ENCODE measurements at places on chromosomes 6 and 20.

- H3K27ac ChIP-seq: no peak overlapping the region
- H3K27me3 ChIP-seq: no peaks in the 10 kb centered on the region
- no peaks in the 10 kb centered on the region for H3K36me3 ChIP-seq
- no peak overlapping the region for H3K4me3 ChIP-seq
- no peaks in the 10 kb centered on the region for H3K4me1 ChIP-seq
- no peak for DNase-seq
These were observed 46.4 kb upstream of the CCN2 start for GRCh38 chr6:131997429-131998153.

DNA sequence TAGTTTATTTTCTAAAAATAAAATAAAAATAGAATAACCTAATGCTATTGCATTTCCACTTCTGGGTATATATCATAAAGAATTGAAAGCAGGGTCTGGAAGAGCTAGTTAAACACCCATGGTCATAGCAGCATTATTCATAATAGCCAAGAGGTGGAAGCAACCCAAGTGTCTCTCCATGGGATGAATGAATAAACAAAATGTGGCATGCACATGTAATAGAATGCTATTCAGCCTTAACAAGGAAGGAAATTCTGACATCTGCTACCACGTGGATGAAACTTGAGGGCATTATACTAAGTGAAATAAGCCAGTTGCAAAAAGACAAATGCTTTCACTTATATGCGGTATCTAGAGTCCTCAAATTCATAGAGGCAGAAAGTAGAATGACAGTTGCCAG, 130.8 kb downstream of the TIAM2 start:
- no peak overlapping the region for H3K4me3 ChIP-seq
- no peak for DNase-seq
- peaks cover 4% of the 10 kb centered on the region for H3K36me3 ChIP-seq
- H3K27me3 ChIP-seq: no peaks in the 10 kb centered on the region

DNA sequence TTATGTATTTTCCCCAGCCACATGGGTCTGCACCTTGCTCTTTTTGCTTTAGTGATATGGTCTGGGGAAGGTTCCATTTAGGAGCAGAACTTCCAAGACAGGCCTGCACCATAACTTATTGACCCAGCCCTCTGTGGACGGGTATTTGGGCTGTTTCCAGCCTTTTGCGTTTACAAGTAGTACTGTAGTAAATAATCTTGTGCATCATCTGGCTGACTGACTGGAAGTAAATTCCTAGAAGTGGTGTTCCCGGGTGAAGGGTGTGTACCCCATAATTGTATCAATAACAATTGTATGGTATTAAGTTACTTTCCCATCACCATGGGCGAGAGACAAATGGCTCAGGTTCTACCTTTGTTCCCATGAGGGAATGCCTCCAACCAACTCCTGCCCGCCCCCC, 31.6 kb downstream of the SPDEF start:
- H3K27me3 ChIP-seq: no peaks in the 10 kb centered on the region
- H3K4me1 ChIP-seq: peaks cover 5% of the 10 kb centered on the region
- no peak overlapping the region for H3K27ac ChIP-seq

GRCh38 chr6:37514321-37514771, 14.7 kb upstream of the CCDC167 start:
- peak; percentile 60 for DNase-seq
- H3K4me1 ChIP-seq: peaks cover 51% of the 10 kb centered on the region
- no peaks in the 10 kb centered on the region for H3K27me3 ChIP-seq
- H3K27ac ChIP-seq: peak overlapping the region; percentile 90
- H3K4me3 ChIP-seq: peak overlapping the region; percentile 66
- H3K36me3 ChIP-seq: no peaks in the 10 kb centered on the region

- peaks cover 4% of the 10 kb centered on the region for H3K36me3 ChIP-seq
- no peak for DNase-seq
- no peak overlapping the region for H3K4me3 ChIP-seq
- H3K4me1 ChIP-seq: peaks cover 31% of the 10 kb centered on the region
- H3K27me3 ChIP-seq: no peaks in the 10 kb centered on the region
These were observed 46.9 kb downstream of the PRDM1 start for GRCh38 chr6:106133040-106133439.

- DNase-seq: no peak
- no peaks in the 10 kb centered on the region for H3K36me3 ChIP-seq
- no peaks in the 10 kb centered on the region for H3K4me1 ChIP-seq
- H3K27ac ChIP-seq: no peak overlapping the region
These were observed 95.5 kb upstream of the NXT1 start for GRCh38 chr20:23255106-23255505.

Measured in activated CD8-positive, alpha-beta memory T cell treated with anti-CD3 and anti-CD28 coated beads, Interleukin-2, amount 10 ng/mL, durations not matched to agents 7 days and 5 days (primary cell).